BE2C (cell line): ENCODE measurements at places on chromosomes 11 and 22.

GRCh38 chr22:33687464-33687863 lies 232.8 kb downstream of the LARGE1 start:
- no peak for DNase-seq

- no peak for DNase-seq
These were observed 39.9 kb upstream of the KCNQ1OT1 start for GRCh38 chr11:2739531-2740274.

- no peak for DNase-seq
These were observed 15.9 kb upstream of the OR6M1 start for GRCh38 chr11:123822032-123822431.

GRCh38 chr22:23781065-23781464 lies 5.7 kb upstream of the SMARCB1 start:
- DNase-seq = no peak

DNA sequence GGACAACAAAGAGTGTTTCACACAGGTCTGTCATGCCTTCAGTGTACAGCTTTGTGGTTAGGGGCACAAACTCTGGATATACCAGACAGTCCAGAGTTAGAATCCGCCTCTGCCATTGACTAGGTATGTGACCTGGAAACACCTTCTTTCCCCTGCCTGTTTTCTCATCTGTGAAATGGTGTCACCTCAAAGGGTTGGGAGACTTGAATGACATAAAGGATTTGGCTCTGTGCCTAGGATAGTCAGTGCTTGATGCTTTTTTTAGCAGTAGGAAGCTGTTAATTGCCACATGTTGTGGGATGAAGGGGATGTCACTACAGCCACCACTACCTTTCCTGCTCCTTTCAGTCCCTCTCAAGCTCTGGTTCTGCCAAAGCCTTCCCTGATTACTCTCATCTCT lies 17.4 kb upstream of the LRRC55 start:
- no peak for DNase-seq

GRCh38 chr11:2810411-2811205 lies 75.0 kb downstream of the CDKN1C start:
- DNase-seq = no peak

GRCh38 chr11:126698576-126698975 lies 302.0 kb downstream of the KIRREL3 start:
- DNase-seq = no peak

DNA sequence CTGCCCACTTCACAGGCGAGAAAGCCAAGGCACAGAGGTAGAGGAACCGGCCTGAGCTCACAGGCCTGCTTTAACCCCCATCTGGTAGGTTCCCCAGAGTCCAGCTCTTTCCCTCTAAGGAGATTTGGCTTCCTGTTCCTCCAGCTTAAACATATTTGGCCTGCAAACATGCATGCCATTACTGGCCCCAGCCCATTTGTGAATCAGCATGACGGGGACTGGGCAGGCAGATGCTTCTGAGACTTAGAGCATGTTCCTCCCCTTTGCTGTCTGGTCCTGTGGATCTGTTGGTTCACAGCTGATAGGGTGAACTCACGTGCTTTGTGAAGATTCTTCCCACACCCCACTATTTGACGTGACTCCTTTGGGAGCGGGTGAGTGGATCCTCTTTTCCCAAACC lies 12.6 kb downstream of the CHST1 start:
- DNase-seq = no peak

DNA sequence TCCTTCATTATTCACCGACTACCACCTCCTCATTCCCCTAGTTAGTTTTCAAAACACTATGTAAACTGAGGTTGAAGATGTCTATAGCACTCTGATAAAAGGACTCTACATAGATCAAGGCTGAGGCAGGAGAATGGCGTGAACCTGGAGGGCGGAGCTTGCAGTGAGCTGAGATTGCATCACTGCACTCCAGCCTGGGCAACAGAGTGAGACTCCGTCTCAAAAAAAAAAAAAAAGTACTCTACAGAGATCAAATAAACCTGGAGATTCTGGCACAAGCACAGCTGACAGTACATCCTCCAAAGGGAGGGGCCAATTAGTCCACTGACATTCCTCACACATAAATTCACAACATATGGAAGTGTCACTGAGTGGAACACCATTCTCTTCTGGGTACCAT lies 31.0 kb downstream of the TSG101 start:
- no peak for DNase-seq

- DNase-seq = no peak
These were observed 16.4 kb upstream of the DDX10 start for GRCh38 chr11:108648528-108648885.

DNA sequence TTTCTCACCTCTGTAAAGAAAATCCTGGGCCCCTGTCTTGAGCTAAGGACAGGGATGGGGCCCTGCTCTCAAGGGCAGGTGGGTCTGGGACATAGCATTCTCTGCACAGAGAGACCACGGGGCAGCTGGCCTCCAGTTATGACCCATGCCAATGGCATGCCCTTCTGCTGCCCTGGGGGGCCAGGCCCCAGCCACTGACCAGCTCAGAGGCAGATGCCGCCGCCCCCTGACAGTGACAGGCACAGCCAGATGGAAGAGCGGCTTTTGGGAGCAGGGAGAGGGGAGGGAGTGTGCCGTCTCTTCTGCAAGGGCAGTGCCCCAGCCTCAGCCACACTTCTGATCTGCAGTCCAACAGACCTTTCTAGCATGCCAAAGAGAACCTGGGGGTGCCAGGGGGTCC lies 114.8 kb upstream of the NAV2 start:
- DNase-seq = no peak

- no peak for DNase-seq
These were observed 18.9 kb downstream of the MMP3 start for GRCh38 chr11:102824556-102824955.

DNA sequence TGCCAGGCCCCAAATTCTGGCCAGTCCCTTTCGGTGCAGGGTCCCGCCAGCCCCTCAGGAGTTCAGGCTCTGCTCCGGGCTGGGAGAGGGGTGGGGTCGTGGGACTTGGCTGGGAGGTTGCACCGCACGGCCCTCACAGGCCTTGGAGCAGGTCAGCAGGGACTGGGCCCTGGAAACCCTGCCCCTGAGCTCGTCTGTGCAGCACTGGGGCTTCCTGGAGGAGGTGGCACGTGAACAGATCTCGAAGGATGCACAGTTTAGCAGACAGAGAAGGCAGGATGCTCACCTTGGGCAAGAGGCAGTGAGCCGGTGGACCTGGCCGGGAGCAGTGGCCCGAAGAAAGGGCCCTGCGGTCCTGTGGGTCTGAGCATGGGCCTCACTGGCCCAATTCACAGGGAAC lies 70.0 kb downstream of the WNT7B start:
- no peak for DNase-seq

- DNase-seq = no peak
These were observed 20.9 kb upstream of the NARS2 start for GRCh38 chr11:78595436-78596130.

- DNase-seq = no peak
These were observed 720.6 kb downstream of the JRKL start for GRCh38 chr11:97110376-97110775.
